ENCODE measurements at places on chromosomes 3 and 15. TPM values are rescaled to one million over a fixed set of nuclear protein-coding genes. Genes with fewer than 3 reads are reported as not detected.

TRH gene
- total RNA-seq, result not detected

CADPS gene
- total RNA-seq, result not detected

FOXB1 gene
- total RNA-seq, result not detected

- DNase-seq, result no peak
Measured at GRCh38 chr3:107414325-107414964, 37.2 kb downstream of the CCDC54 start.

DNA sequence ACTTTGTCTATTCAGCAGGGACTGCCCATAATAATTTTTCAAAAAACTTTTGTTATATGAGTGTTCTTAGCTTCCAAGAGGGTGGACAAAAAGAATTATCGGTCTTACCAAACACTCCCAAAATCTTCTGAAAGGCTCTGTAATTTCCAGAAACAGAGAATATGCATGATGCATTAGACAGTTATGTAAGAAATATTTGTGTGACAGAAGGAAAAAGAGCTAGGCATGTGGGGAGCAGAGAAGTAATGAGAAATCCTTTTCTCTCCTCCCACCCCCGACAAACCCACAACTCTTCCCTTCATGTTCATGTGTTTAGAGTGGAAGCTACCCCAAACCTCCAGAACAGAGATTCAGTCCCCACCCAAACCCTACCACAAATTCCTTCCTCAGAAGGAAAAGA is 86.8 kb downstream of the MYO5A start:
- DNase-seq, result no peak

- DNase-seq, result no peak
Measured at GRCh38 chr3:129657261-129658046, 51.0 kb upstream of the PLXND1 start.

Measured in natural killer cell treated with Interleukin-12 subunit alpha and Interleukin-12 subunit beta and Interleukin-15 and Interleukin-18, amount 100 ng/mL, for 72 hours (primary cell).